RPMI7951 (cell line): ENCODE measurements at places on chromosomes 3 and 15. TPM values are rescaled to one million over a fixed set of nuclear protein-coding genes. Genes with fewer than 3 reads are reported as not detected.

PTX3 gene
- 12.7 and 13.5 TPM in 2 replicates for total RNA-seq

GOLGA6A gene
- not detected in 2 replicates for total RNA-seq

GRM2 gene
- total RNA-seq, result 0.10 and 0.12 TPM in 2 replicates

MYZAP gene
- 0.24 and 0.29 TPM in 2 replicates for total RNA-seq

ATP13A5 gene
- total RNA-seq, result not detected in 2 replicates

GOLGA6B gene
- total RNA-seq, result not detected in 2 replicates
